ENCODE measurements at places on chromosomes 2 and 18. TPM values are rescaled to one million over a fixed set of nuclear protein-coding genes. Genes with fewer than 3 reads are reported as not detected.

The FEV gene
- total RNA-seq: not detected

The GBX2 gene
- not detected for total RNA-seq

The SOX11 gene
- total RNA-seq: 0.59 TPM

The CPO gene
- not detected for total RNA-seq

The TTC39C gene
- total RNA-seq: 42.7 TPM

The LNPK gene
- 51.0 TPM for total RNA-seq

The SERPINB12 gene
- not detected for total RNA-seq

The ANKZF1 gene
- 35.1 TPM for total RNA-seq

The MGAT4A gene
- total RNA-seq: 0.36 TPM

The ID2 gene
- 139 TPM for total RNA-seq

The PTPRN gene
- 1.2 TPM for total RNA-seq

The OTX1 gene
- total RNA-seq: not detected

The TAF1B gene
- 41.3 TPM for total RNA-seq

The ELOA2 gene
- total RNA-seq: not detected

The RBM45 gene
- 19.9 TPM for total RNA-seq

The MROH2A gene
- not detected for total RNA-seq

The RAB6C gene
- not detected for total RNA-seq

The ALS2 gene
- total RNA-seq: 39.1 TPM

The ZNF385B gene
- 1.1 TPM for total RNA-seq

The PPP1R1C gene
- 0.29 TPM for total RNA-seq

The IL36B gene
- not detected for total RNA-seq

The LONRF2 gene
- total RNA-seq: under 0.01 TPM

The FBXO41 gene
- 0.29 TPM for total RNA-seq

The GPBAR1 gene
- total RNA-seq: 0.36 TPM

The CRACDL gene
- total RNA-seq: not detected

The DUSP19 gene
- 2.4 TPM for total RNA-seq

The SLC23A3 gene
- total RNA-seq: 1.4 TPM

The GPR35 gene
- 1.5 TPM for total RNA-seq

The ACP1 gene
- total RNA-seq: 80.0 TPM

The PLEK gene
- 0.36 TPM for total RNA-seq

The ATP6V1C2 gene
- total RNA-seq: under 0.01 TPM

The INSIG2 gene
- total RNA-seq: 20.6 TPM

The TCF23 gene
- not detected for total RNA-seq

The PROC gene
- 0.29 TPM for total RNA-seq

The GCG gene
- not detected for total RNA-seq

The IRS1 gene
- total RNA-seq: 24.5 TPM

The SERPINB8 gene
- total RNA-seq: 30.4 TPM

The GLI2 gene
- 3.8 TPM for total RNA-seq

The GCA gene
- 3.3 TPM for total RNA-seq

The SERPINB10 gene
- total RNA-seq: 0.29 TPM

The TEX44 gene
- not detected for total RNA-seq

The EML6 gene
- 1.1 TPM for total RNA-seq

The TYMS gene
- 5.3 TPM for total RNA-seq

The ST3GAL5 gene
- total RNA-seq: 17.7 TPM

The RSAD2 gene
- total RNA-seq: 0.72 TPM

The ERMN gene
- total RNA-seq: 1.4 TPM

The CCDC85A gene
- 0.29 TPM for total RNA-seq

The MITD1 gene
- 18.3 TPM for total RNA-seq

The ANKRD30BL gene
- 0.29 TPM for total RNA-seq

The FOXD4L1 gene
- total RNA-seq: under 0.01 TPM

The ASAP2 gene
- 66.2 TPM for total RNA-seq

The CPLX4 gene
- not detected for total RNA-seq

The BOLL gene
- total RNA-seq: not detected

The SERPINB5 gene
- not detected for total RNA-seq

The NYAP2 gene
- under 0.01 TPM for total RNA-seq
